ENCODE measurements at places on chromosomes 4 and X. TPM values are rescaled to one million over a fixed set of nuclear protein-coding genes. Genes with fewer than 3 reads are reported as not detected.

DNA sequence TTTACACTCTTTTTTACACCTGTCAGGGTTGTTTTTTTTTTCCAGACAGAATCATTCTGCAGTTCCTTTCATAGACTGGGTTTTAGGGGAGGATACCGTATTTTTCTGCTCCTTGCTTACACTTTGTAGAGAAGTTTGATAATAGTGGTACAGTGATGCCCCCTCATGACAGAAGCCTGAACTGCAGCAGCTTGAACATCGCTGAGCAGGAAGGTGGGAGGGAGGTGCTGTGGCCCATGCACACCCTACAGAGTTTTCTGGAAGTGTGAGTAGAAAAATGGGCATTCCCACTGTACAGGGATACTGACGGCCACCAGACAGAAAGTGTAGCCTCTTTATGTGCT is 54.5 kb downstream of the RAB40A start:
- DNase-seq, result no peak

DNA sequence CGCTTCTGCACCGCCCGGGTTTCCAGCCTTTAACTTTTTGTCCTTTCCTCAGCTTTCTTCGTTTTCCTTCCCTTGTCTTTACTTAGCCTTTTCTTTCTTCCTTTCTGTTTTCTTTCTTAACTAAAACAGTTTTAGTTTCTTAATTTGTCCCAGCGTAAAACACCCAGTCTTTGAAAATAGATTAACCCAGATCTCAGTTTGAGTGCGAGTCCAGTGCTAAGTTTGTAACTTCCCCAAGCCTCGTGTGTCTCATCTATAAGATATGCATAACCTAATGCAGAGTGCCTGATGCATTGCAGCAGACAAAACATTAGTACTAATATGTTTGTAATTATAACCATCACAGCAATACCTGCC is 460 bp upstream of the GEMIN8 start:
- DNase-seq, result no peak

GRCh38 chr4:185793716-185794115 is 18.3 kb downstream of the SORBS2 start:
- DNase-seq, result no peak

SLC26A1 gene
- 2.9 TPM for total RNA-seq

NSUN7 gene
- 5.6 TPM for total RNA-seq

- no peak for DNase-seq
These were observed 577.0 kb downstream of the FAT4 start for GRCh38 chr4:125891597-125892258.

DNA sequence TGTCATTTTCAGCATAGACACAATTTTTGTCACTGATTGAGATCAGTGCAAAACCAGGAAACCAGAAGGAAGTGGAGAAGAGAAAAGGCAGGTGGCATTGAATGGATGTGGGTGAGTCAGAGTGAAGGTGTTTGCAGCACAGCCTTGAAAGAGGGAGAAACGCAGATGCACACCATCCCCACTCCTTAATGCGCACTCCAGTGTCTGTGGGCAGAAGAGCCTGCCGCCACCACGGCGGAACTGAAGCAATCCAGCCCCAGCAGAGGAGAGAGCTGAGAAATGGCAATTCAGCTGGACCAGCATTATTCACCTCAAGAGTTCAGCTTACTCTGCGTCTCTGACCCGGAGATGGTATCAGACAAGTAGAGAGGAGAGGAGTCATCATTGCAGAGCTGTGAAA is 393.1 kb upstream of the FRG1 start:
- DNase-seq, result no peak

CXXC4 gene
- total RNA-seq, result 0.74 TPM

DNA sequence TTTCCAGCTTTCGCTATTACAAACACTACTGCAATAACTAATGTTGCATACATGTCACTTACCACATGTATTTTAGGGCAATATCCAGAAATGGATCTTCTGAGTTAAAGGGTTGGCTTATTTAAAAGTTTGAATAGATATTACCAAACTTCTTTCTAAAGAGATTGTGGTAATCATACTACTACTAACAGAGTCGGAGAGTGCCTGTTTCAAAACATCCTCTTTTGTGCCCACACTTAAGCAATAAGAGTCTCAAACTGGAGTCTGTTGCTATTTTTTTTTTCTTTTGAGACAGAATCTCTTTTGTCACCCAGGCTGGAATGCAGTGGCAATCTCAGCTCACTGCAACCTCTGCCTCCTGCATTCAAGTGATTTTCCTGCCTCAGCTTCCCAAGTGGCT is 35.8 kb downstream of the FGFBP1 start:
- no peak for DNase-seq

PNPLA4 gene
- 8.6 TPM for total RNA-seq

NUP62CL gene
- 10.6 TPM for total RNA-seq

DNA sequence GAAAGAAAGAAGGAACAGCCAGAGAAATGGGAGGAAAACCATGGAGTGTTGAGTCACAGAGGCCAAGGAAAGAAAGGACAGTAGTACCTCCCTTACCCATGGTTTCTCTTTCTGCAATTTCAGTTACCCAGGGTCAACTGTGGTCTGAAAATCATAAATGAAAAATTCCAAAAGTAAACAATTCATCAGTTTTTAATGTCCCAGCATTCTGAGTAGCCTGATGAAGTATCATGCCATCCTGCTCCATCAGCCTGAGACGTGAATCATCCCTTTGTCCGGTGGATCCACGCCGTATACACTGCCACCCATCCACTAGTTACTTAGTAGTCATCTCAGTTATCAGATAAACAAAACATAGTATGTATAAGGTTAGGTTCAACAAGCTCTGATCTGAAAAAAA is 114.2 kb downstream of the COMMD8 start:
- no peak for DNase-seq

DNA sequence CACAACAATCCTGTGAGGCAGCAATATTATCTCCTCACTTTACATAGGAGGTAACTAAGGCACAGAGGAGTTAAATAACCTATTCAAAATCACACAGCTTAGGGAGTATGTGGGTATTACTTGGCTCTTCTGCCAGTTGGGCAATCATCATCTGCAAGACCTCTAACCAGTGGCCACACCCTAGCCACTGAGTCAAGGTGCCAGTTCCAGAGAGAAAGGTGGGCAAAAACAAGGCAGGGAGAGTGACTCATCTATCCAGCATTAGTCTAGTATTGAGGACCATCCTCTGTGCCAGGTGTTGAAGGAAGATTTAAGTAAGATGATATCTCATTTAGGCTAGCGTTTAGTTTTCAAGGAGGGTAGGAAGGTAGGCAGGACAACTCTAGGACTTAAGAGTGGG is 113.9 kb upstream of the EOLA2 start:
- DNase-seq, result no peak

DNA sequence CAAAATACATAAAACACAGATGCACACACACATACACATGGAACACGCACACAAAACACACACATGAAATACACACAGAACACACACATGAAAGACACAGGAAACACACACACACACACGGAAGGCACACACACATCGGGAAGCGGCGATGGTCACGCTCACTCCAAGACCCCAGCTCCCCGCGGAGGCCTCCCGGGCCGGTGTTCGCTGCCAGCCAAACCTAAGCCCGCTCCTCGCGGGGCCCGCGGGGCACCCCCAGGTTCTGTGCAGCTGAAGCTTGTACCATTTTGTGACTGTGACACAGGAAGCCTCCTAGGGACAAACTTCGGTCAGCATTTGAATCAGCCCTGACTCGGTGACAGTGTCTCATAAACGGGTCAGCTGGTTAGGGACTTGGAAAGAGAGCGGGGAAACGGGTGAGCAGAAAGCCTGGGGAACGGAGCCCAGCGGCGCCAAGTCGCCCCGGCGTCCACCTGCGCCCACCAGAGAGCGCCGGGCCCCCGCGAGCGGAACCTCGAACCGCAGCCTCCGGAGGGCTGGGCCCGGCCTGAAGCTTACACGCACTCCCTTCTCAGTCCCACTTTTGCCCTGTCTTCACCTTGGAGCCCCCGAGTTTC is 32.1 kb downstream of the F11 start:
- no peak for DNase-seq

DNA sequence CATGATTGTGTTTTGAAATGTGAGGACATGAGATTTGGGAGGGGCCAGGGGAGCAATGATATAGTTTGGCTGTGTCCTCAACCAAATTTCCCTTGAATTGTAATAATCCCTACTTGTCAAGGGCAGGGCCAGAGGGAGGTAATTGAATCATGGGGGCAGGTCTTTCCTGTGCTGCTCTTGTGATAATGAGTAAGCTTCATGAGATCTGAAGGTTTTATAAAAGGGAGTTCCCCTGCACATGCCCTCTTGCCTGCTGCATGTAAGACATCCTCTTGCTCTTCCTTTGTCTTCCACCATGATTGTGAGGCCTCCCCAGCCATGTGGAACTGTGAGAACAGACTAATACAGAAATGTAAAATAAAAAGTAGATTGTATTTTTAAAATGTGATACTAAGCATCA is 1294.9 kb downstream of the ADGRL3 start:
- DNase-seq, result no peak

DNA sequence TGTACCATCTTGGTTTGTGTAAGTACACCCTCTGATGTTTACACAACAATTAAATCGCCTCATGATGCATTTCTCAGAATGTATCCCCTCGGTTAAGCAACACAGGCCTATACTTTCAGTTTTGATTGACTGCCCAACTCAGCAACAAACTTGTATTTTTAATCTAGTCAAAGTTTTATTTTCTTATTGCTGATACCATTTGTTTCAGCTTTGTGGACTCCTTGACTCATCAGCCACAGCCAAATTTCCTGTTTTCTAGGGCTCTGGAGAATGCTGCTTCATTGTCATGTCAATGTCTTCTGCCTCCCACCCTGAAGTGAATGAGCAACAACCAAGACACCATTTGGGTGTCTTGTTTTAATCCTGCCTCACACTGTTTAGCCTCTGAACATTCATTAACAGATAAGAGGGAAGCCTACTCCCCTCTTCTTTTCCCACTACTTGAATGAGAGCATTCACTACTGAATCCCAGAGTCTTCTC is 14.0 kb downstream of the BBS12 start:
- no peak for DNase-seq

GRCh38 chr4:140903522-140904475 is 147.6 kb upstream of the TBC1D9 start:
- no peak for DNase-seq

GRCh38 chr4:180695851-180696250 is 1547.4 kb upstream of the TENM3 start:
- no peak for DNase-seq

DNA sequence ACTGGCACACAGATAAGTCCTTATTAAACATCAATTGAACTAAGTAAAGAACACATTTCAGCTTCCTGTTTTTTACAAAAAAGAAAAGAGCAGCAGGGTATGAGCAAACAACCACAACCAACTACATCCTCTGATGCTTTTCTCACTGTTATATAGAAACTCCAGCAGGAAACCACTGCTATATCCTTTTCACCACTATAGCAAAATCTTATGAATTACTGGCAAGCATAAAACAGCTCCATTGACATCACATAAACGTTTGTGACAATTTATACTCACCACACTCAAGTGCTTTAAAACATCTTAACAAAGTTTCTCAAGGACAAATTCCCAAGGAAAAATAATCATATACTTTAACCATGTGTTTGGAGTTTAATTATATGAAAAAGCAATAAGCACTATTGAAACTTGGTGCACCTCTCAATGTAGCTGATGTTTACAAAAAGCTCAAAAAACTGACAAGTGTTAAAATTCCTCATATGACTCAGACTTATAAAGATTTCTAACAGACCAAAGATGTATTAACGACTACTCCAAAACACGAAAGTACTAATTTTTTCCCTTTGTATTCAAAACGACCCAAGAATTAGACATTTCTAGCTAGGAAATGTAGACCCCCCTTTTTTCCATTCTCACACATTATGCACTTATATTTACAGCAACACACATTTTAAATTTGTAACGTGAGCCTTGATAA is 12.9 kb downstream of the GPRIN3 start:
- DNase-seq, result no peak

TLR10 gene
- not detected for total RNA-seq

DNA sequence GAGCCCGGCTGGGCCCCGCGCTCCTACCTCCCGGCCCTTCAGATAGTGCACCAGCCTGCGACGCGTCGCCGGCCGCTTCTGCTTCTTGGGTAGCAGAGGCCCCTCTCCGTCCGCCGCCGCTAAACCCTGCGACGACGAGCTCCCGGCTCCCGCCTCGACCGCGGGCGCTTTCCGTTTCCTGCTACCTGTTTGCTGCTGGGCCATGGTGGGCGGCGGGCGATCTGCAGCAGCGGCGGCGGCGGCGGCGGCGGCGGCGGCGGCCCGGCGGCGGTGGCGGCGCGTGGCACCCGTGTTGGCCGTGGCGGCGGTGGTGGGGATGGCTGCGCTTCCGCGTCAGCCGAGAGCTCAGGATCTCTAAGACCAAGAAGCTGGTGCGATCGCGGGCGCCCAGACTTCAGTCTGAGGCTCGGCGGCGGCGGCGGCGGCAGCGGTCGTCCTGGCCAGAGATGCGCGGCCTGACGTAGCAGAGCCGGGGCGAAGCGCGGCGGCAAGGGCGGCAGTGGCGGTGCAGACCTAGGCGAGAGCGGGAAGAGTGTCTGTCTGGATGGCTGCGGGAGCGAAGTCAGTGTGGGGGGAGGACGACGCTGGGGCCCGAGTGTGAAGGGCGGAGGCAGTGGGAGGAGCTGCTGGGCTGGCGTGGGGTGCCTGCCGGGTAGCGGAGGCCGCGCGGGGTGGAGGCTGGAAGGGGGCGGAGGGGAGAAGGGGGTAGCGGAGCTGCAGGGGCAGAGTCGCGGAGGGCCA is at the start of gene DCAF12L2:
TSS of gene DCAF12L2 (minus strand) at position 569 of the 741 bp plus-strand sequence. CDS start at position 204, 365 bp downstream.
- DNase-seq, result no peak

DNA sequence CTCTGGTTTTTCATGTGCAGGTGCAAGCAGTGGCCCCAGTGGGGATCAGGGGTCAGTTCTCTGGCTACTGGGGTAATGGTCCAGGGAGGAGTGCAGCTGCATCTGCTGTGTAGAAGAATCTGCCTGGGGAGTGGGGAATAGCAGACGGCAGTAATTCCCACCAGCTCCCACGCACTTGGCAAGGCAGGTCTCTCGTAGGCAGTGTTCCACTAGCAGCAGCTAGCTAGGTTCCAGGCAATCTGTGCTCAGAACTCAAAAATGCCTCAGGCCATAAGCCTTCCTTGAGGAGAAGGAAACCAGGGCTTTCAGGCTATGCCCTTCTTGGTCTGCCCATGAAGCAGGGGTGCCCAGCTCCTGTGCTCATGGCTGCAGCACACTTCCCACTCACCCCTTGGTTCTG is 38.8 kb downstream of the DCLK2 start:
- no peak for DNase-seq

GRCh38 chr4:41177016-41177415 is 37.3 kb downstream of the APBB2 start:
- no peak for DNase-seq

- no peak for DNase-seq
These were observed 12.8 kb upstream of the ELOVL6 start for GRCh38 chr4:110211007-110211769.

GAB3 gene
- total RNA-seq, result 7.6 TPM

GRCh38 chrX:40694802-40695201 is 40.5 kb downstream of the MED14 start:
- DNase-seq, result no peak

DNA sequence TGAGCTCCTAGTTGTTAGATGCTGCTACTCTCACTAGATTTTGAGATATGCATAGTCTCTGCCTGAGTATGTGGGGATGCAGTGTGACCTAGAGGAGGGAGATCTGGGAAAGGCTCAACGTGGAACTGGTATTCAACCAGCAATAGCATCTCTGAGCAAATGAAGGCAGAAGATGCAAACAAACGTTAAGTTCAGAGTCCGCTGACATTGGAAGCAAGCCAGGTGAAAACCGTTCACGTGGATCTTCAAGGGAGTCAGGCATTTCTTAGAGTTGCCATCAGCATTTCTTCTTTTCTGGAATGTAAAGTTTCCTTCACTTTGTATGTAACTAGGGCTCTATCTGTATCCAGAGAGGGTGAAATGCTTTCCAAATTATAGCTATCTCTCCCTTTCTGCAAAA is 59.9 kb downstream of the C4orf51 start:
- DNase-seq, result no peak

All from vagina (tissue), 2 donors.